ENCODE measurements at places on chromosomes 1 and 21. TPM values are rescaled to one million over a fixed set of nuclear protein-coding genes. Genes with fewer than 3 reads are reported as not detected.

GRCh38 chr21:37166733-37167132 lies 93.7 kb downstream of the TTC3 start:
- H3K27me3 ChIP-seq, result no peaks in the 10 kb centered on the region
- no peak for DNase-seq
- H3K4me3 ChIP-seq, result no peak overlapping the region
- H3K27ac ChIP-seq, result no peak overlapping the region
- H3K36me3 ChIP-seq, result no peaks in the 10 kb centered on the region
- H3K4me1 ChIP-seq, result no peaks in the 10 kb centered on the region

DNA sequence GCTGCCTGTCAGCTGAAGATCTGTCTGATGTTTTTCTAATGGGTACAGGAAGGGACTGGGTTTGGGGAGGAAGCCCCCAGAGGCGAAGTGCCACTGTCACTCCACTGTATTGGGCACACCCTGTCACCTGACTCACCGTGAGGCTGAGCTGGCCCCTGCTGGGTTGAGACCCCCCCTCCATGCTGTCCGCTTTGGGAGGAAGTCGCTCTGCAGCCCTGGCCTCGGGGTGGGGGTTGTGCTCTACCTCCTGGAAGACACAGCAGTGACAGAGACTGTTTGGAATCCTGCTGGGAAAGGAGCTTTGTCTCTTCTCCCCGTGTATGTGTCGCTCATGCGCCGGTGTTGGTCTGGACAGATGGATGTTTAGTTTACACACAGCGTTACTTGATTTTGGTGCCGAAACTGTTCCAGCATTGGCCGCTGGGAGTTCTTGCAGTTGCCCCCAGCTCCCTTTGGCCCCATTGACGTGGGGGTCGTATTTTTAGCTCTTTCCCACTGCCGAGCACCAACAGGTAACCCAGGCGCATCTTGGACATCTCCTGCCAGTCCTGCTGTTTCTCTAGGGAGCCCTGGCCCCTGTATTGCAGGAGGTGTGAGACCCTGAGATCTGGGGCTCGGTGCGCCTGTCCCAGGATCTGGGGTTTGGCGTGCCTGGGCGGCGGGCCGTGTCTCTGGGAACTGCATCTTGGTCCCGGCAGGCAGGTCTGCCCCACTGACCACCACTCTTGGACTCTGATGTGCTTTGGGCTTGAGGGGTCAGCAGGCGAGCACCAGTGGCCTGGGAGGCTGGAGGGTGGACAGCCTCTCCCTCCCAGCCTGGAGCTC lies 30.3 kb downstream of the SLX9 start:
- H3K36me3 ChIP-seq, result no peaks in the 10 kb centered on the region
- no peak overlapping the region for H3K27ac ChIP-seq
- peaks cover 8% of the 10 kb centered on the region for H3K4me1 ChIP-seq
- no peak for DNase-seq

DNA sequence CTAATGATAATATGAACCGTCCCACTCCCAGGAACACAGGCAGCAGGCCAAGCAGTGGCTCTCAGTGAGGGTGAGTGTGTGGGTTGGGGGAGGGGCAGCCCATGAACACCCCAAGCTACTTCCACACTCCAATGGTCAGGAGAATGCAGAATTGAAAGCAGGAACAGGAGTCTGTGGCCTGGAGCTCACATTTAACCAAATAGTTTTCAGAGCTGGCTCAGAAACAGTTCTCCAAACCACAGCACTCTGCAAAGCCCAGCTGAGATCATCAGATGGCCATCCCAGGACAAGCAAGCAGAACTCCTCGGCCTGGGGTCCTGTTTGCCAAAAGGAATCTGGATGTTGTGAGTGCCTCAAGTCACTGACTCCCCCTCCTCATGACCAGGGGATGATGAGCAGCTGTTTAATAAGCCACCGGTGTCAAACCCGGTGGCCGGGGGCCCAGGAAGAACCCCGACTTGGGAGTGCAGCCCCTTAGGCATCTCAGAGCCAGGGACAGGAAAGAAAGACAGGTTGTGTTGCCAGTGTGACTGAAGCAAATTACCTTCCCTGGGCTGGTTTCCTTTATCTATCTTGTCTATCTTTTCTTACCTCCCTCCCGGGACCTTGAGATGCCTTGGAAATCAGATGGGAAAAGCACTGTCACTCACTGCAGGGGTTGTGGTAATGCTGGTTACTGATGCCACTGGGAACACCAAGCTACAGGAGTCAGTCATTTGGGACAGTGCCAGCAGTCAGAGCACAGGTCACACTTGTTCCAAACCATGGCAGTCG lies 20.4 kb downstream of the DEGS1 start:
- H3K27me3 ChIP-seq, result no peaks in the 10 kb centered on the region
- no peak overlapping the region for H3K27ac ChIP-seq
- H3K4me3 ChIP-seq, result no peak overlapping the region
- DNase-seq, result no peak

GRCh38 chr1:5611851-5612250 lies 380.4 kb downstream of the NPHP4 start:
- H3K27ac ChIP-seq, result no peak overlapping the region
- H3K4me3 ChIP-seq, result no peak overlapping the region
- no peaks in the 10 kb centered on the region for H3K27me3 ChIP-seq

- DNase-seq, result no peak
- H3K4me1 ChIP-seq, result no peaks in the 10 kb centered on the region
- no peaks in the 10 kb centered on the region for H3K36me3 ChIP-seq
- H3K27ac ChIP-seq, result peak overlapping the region; percentile 66
- H3K27me3 ChIP-seq, result no peaks in the 10 kb centered on the region
- peak overlapping the region; percentile 54 for H3K4me3 ChIP-seq
Measured at GRCh38 chr1:156601892-156602291, 613 bp upstream of the GPATCH4 start.

- H3K4me3 ChIP-seq, result no peak overlapping the region
- no peaks in the 10 kb centered on the region for H3K27me3 ChIP-seq
- DNase-seq, result no peak
- no peak overlapping the region for H3K27ac ChIP-seq
Measured at GRCh38 chr21:30126576-30126975, 40.0 kb downstream of the CLDN17 start.

GRCh38 chr1:14678011-14678638 lies 79.6 kb downstream of the KAZN start:
- no peak overlapping the region for H3K27ac ChIP-seq
- H3K4me3 ChIP-seq, result no peak overlapping the region
- H3K36me3 ChIP-seq, result no peaks in the 10 kb centered on the region
- no peaks in the 10 kb centered on the region for H3K27me3 ChIP-seq
- DNase-seq, result no peak

GRCh38 chr1:178529364-178530036 lies 16.6 kb downstream of the TEX35 start:
- DNase-seq, result no peak
- H3K27me3 ChIP-seq, result no peaks in the 10 kb centered on the region
- no peaks in the 10 kb centered on the region for H3K4me1 ChIP-seq
- H3K4me3 ChIP-seq, result no peak overlapping the region
- no peak overlapping the region for H3K27ac ChIP-seq

- DNase-seq, result no peak
- no peaks in the 10 kb centered on the region for H3K27me3 ChIP-seq
- no peaks in the 10 kb centered on the region for H3K4me1 ChIP-seq
- no peak overlapping the region for H3K4me3 ChIP-seq
Measured at GRCh38 chr1:186671136-186671825, 8.9 kb downstream of the PTGS2 start.

DNA sequence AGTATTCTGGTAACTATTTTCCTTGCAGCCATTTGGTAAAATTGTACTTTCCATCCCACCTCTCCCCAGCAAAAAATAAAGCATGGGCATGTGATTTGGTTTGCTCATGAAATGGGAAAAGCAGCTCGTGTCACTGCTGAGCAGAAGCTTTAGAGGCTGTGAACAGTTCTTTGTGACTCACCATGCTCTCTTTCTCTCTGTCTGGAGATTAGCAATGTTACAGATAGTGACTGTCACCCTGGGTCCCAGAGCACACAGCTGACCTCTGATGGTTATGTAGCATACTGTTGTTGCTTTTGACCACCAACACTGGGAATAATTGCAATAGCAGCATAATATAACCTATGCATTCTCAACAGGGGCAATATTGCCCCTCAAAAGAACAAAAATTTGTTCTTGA lies 70.6 kb downstream of the RGS2 start:
- no peaks in the 10 kb centered on the region for H3K27me3 ChIP-seq
- H3K4me3 ChIP-seq, result no peak overlapping the region
- H3K4me1 ChIP-seq, result no peaks in the 10 kb centered on the region
- DNase-seq, result no peak
- no peaks in the 10 kb centered on the region for H3K36me3 ChIP-seq
- H3K27ac ChIP-seq, result no peak overlapping the region

GRCh38 chr1:115755456-115756370 lies 12.8 kb downstream of the CASQ2 start:
- no peak for DNase-seq
- H3K27ac ChIP-seq, result no peak overlapping the region
- no peaks in the 10 kb centered on the region for H3K36me3 ChIP-seq
- no peak overlapping the region for H3K4me3 ChIP-seq

DNA sequence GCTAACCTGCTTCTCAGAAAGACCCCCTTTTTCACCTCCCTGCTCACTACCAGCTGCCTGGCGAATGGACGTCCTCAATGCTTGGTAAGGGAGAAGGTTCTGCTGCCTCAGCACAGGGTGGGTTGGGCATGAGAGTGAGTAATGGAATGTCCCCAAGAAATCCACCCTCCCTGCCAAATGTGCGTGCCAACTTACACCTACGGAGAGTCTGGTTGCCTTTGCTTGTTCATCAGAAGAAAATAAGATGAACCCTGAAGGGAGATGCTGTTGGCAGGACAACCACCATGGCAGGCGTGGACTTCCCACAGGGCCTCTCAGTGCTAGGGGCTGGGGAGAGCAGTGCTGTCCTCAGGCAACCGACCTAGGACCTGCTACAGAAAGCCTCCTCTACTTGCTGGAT lies 106.0 kb downstream of the XCL2 start:
- H3K36me3 ChIP-seq, result no peaks in the 10 kb centered on the region
- H3K4me3 ChIP-seq, result no peak overlapping the region
- no peaks in the 10 kb centered on the region for H3K27me3 ChIP-seq
- H3K4me1 ChIP-seq, result no peaks in the 10 kb centered on the region
- no peak for DNase-seq
- no peak overlapping the region for H3K27ac ChIP-seq

DNA sequence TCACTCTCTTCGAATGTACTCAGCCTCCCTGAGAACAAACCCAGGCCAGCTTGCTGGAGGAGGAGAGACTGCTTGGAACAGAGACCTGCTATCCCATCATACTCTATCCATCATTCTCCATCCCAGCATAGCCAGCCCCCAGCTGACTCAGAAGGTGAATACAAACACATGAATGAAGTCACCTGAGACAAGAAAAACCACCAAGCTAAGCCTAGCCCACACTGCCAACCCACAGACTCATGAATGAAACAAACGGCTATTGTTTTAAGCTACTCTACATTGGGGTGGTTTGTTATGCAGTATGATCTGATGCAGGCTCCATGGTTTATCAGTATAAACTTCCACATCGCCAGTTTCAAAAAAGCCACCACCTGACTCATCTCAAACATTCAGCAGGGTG lies 395.6 kb downstream of the SETD4 start:
- H3K36me3 ChIP-seq, result no peaks in the 10 kb centered on the region
- no peak for DNase-seq
- no peaks in the 10 kb centered on the region for H3K27me3 ChIP-seq
- no peaks in the 10 kb centered on the region for H3K4me1 ChIP-seq

- no peak overlapping the region for H3K27ac ChIP-seq
- H3K36me3 ChIP-seq, result no peaks in the 10 kb centered on the region
- DNase-seq, result no peak
- H3K27me3 ChIP-seq, result no peaks in the 10 kb centered on the region
- H3K4me1 ChIP-seq, result no peaks in the 10 kb centered on the region
- H3K4me3 ChIP-seq, result no peak overlapping the region
Measured at GRCh38 chr1:244954359-244954758, 90.0 kb upstream of the HNRNPU start.

DNA sequence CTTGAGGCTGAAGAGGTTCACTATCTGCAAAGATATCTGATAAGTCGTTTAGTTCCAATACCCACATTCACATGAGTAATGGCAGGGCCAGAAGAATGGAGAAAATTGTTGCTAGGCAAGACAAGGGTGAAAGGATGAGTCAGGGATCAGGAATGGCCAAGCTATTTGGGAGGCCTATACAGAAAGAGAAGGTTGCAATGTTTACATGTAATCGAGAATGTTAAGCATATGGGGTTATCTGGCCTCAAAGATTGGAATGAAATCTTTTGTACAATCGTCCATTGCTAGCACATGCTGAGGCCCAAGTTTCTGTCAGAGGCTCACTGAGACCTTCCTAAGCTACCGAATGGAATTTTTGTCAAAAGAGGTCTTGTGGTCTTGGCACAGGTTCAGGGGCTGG lies 299.9 kb upstream of the PLD5 start:
- no peak overlapping the region for H3K4me3 ChIP-seq
- no peaks in the 10 kb centered on the region for H3K27me3 ChIP-seq
- no peaks in the 10 kb centered on the region for H3K36me3 ChIP-seq
- no peak for DNase-seq
- H3K27ac ChIP-seq, result no peak overlapping the region

Gene HMGB4
- total RNA-seq, result not detected

Gene TSPAN1
- 4.1 TPM for total RNA-seq

Gene HEYL
- 9.4 TPM for total RNA-seq

Gene PRELP
- total RNA-seq, result 117 TPM

Gene BRDT
- total RNA-seq, result 0.14 TPM

Gene NOS1AP
- under 0.01 TPM for total RNA-seq

Gene ZNF593OS
- not detected for total RNA-seq

Gene KCNQ4
- not detected for total RNA-seq

Gene DMBX1
- total RNA-seq, result not detected

Measured in uterus (tissue), 4 donors.